Adrenal gland (tissue), 19 donors: ENCODE measurements at places on chromosomes 6 and 20. TPM values are rescaled to one million over a fixed set of nuclear protein-coding genes. Genes with fewer than 3 reads are reported as not detected.

DNA sequence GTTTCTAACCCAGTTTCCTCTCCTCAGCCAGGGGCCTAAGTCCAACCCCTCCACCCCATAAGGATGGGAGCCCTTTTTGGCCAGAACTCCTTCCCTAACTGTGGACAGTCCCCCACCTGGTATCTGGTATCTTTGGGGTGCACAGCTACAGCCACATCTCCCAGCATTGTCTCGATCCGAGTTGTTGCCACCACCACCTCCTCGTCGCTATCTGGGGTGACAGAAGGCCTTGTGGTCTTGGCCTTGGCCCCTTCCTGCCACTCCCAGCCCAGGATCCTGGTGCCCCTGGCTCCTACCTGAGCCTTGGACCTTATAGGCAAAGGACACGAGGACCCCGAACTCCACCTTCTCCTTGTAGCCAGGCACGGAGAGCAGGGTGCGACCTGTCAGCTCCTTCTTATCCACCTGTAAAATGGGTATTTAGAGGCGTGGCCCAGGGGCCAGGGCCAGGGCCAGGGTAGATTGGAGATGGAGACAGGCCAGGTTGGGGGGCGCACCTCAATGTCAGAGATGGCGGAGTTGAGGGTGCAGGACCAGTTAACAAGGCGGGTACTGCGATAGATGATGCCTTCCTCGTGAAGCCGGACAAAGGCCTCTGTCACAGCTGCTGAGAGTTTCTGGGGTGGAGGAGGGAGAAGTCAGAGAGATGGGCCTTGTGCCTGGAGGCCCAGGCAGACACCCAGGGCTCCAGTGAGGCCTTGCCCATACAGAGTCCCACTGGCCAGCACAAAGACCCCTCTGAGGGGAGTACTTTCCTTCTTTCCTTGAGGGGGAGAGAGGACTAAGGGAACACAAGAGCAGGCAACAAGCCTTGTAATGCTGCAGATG is 7.2 kb upstream of the VWA7 start:
- no peak overlapping the region for H3K27ac ChIP-seq
- no peak overlapping the region for H3K4me3 ChIP-seq
- peaks cover 70% of the 10 kb centered on the region for H3K36me3 ChIP-seq
- DNase-seq, result no peak
- no peaks in the 10 kb centered on the region for H3K4me1 ChIP-seq

PRR18 gene
- 0.07 TPM for total RNA-seq

CLPSL2 gene
- total RNA-seq, result not detected

GRCh38 chr20:23349338-23350195 is 1.0 kb upstream of the NXT1 start:
- H3K36me3 ChIP-seq, result peaks cover 9% of the 10 kb centered on the region
- H3K4me3 ChIP-seq, result peak overlapping the region; percentile 96
- no peak for DNase-seq

- DNase-seq, result no peak
- no peaks in the 10 kb centered on the region for H3K4me1 ChIP-seq
Observed at GRCh38 chr6:119113961-119114360, 35.5 kb upstream of the FAM184A start.

GRCh38 chr6:26336355-26337198 is 28.4 kb upstream of the BTN3A2 start:
- DNase-seq, result no peak
- H3K36me3 ChIP-seq, result no peaks in the 10 kb centered on the region
- H3K4me3 ChIP-seq, result no peak overlapping the region
- peaks cover 22% of the 10 kb centered on the region for H3K27me3 ChIP-seq

FAM184A gene
- total RNA-seq, result 1.8 TPM

DNA sequence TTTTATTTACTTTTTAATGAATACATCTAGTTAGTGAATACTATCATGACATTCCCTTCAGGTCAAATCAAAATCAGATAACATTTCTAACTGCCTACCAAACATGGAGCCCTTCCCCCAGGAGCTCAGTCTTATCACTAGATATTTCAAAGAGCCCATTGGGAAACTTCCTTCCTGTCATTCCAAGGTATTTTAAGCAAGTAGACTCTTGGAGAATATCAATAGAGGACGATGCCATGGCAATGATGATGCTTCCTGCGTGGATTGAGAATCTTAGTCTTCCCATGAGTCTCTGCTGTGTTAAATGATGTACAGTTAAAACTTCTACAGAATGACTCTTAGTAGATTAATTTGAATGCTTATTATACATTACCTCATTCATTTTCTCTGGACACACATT is 384.9 kb downstream of the CENPW start:
- no peaks in the 10 kb centered on the region for H3K27me3 ChIP-seq
- no peaks in the 10 kb centered on the region for H3K4me1 ChIP-seq
- H3K27ac ChIP-seq, result no peak overlapping the region
- no peak overlapping the region for H3K4me3 ChIP-seq
- H3K36me3 ChIP-seq, result no peaks in the 10 kb centered on the region
- no peak for DNase-seq

DNA sequence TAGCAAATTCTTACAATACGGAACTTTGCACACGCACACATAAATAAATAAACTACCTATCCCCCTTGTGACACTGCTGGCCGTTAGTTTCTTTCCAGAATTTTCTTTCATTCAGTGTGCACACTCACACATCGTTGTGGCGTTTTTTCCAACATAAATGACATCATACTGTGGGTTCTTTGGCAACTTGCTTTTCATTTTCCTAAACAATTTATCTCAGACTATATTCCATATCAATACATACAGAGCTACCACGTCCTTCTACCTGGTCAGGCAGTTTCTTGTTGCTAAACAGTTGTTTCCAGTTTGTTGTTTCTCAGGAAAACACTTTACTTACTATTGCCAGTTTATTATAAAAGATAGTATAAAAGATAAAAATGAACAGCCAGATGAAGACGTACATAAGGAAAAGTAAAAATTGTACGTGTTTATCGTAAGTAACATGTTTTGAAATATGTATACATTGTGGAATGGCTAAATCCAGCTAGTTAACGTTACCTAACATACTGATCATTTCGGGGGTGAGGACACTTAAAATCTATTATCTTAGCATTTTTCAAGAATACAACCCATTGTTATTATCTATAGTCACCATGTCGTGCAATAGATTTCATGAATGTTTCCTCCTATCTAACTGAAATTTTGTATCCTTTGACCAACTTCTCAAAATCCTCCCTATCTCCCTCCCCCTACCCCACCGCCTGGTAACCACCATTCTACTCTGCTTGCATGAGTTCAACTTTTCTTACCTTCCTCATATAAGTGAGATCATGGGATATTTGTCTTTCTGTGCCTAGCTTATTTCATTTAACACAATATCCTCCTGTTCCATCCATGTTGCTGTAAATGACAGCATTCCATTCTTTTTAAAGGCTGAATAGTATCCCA is 1.2 kb upstream of the TP53RK start:
- no peaks in the 10 kb centered on the region for H3K27me3 ChIP-seq
- DNase-seq, result no peak
- peaks cover 6% of the 10 kb centered on the region for H3K36me3 ChIP-seq
- H3K4me3 ChIP-seq, result peak overlapping the region; percentile 67
- H3K4me1 ChIP-seq, result peaks cover 7% of the 10 kb centered on the region

- H3K36me3 ChIP-seq, result no peaks in the 10 kb centered on the region
- no peaks in the 10 kb centered on the region for H3K27me3 ChIP-seq
- H3K27ac ChIP-seq, result peak overlapping the region; percentile 39
- H3K4me1 ChIP-seq, result peaks cover 9% of the 10 kb centered on the region
- DNase-seq, result no peak
Observed at GRCh38 chr20:38170826-38171674, 6.0 kb upstream of the TGM2 start.

GRCh38 chr20:43463527-43464218 is 6.0 kb downstream of the SRSF6 start:
- H3K36me3 ChIP-seq, result peaks cover 76% of the 10 kb centered on the region
- peaks cover 37% of the 10 kb centered on the region for H3K4me1 ChIP-seq
- H3K27ac ChIP-seq, result no peak overlapping the region
- H3K4me3 ChIP-seq, result no peak overlapping the region
- no peaks in the 10 kb centered on the region for H3K27me3 ChIP-seq

LIN28B gene
- total RNA-seq, result not detected

GRCh38 chr6:86017236-86017635 is 374.6 kb upstream of the SYNCRIP start:
- H3K4me1 ChIP-seq, result no peaks in the 10 kb centered on the region
- DNase-seq, result no peak
- H3K27me3 ChIP-seq, result no peaks in the 10 kb centered on the region
- no peak overlapping the region for H3K27ac ChIP-seq

DNA sequence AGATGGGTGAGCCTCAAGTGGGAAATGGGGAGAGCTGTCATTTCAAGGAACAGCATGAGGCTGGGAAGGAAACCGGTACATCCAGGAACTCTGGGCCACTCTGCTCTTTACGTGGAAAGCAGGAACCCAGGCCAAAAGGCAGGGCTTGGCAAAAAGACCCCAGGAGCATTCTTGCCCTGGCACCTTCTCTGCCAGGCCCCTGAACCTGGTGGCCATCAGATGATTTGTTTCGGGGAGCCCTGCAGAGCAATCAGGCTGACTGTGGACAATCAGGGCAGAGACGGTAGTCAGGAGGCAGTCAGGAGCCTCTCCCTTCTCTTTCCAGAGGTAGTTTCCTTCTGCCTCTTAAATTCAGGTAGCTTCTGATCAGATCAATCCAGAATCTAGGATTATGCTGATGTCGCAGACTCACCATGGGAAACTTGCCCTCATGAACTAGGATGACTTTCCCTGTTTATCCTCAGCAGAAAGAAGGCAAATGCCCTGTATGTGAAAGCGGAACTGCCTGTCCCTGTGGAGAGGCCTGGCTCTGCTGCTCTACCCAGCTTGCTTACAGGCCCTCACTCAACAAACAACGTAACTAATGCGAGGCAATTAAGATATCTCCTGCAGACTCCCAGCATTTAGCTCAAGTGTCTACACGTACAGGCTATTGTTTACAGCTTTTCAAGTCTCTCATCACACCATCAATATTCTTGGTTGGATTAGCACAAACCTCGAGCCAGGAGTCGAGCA is 36.6 kb downstream of the EZR start:
- no peak for DNase-seq
- H3K4me1 ChIP-seq, result no peaks in the 10 kb centered on the region
- H3K27ac ChIP-seq, result no peak overlapping the region

DNA sequence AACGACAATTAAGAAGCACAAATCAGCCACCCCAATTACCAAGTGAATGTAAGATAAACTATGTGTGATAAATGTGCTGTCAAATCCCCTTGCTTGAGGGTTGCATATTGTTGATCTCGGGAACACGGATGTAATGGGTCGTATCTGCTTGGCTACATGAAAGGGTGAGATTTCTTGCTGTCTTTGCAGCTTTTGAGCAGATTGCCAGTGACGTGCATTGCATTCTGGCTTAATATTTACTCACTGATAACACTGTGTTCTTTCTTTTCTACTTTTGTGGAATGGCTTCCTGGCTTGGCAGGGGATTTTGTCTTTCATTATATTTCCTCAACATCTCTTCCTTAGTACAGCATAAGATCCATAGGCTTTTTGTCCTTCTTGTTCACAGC is 10.5 kb upstream of the FAM210B start:
- H3K4me3 ChIP-seq, result no peak overlapping the region
- H3K36me3 ChIP-seq, result no peaks in the 10 kb centered on the region
- no peaks in the 10 kb centered on the region for H3K4me1 ChIP-seq
- no peak overlapping the region for H3K27ac ChIP-seq
- H3K27me3 ChIP-seq, result no peaks in the 10 kb centered on the region
- no peak for DNase-seq

GRCh38 chr6:162337412-162337811 is 390.2 kb downstream of the PRKN start:
- no peak overlapping the region for H3K27ac ChIP-seq
- no peaks in the 10 kb centered on the region for H3K27me3 ChIP-seq
- H3K4me3 ChIP-seq, result no peak overlapping the region
- DNase-seq, result no peak

DNA sequence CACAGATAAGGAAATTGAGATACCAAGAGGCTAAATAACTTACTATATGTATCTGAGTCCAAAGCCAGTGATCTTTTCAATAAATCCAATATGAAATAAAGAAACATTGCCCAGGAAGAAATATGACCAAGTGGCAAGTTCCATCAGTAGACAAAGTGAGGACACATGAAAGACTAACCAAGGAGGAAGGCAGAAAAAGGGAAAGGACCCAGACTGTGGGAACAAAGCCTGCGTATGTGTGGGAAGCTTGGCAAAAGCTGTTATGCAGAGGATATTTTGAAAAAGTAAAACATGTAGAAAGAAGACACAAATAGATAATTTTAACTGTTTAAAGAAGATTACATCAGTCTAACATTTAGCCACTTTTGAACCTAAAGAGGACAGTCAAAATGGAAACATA is 264.4 kb upstream of the PRDM1 start:
- H3K4me1 ChIP-seq, result no peaks in the 10 kb centered on the region
- no peak for DNase-seq
- no peaks in the 10 kb centered on the region for H3K36me3 ChIP-seq
- no peak overlapping the region for H3K27ac ChIP-seq

GRCh38 chr6:3159805-3160781 is 2.7 kb upstream of the TUBB2A start:
- no peaks in the 10 kb centered on the region for H3K4me1 ChIP-seq
- DNase-seq, result peak; percentile 68
- H3K27me3 ChIP-seq, result no peaks in the 10 kb centered on the region
- H3K36me3 ChIP-seq, result no peaks in the 10 kb centered on the region

- H3K4me1 ChIP-seq, result peaks cover 10% of the 10 kb centered on the region
- no peaks in the 10 kb centered on the region for H3K27me3 ChIP-seq
- no peak overlapping the region for H3K4me3 ChIP-seq
- H3K27ac ChIP-seq, result no peak overlapping the region
- DNase-seq, result no peak
Observed at GRCh38 chr6:156994215-156995076, 217.3 kb downstream of the ARID1B start.

GRCh38 chr6:76940191-76940590 is 523.1 kb downstream of the HTR1B start:
- H3K27ac ChIP-seq, result no peak overlapping the region
- no peak for DNase-seq
- H3K36me3 ChIP-seq, result no peaks in the 10 kb centered on the region
- no peaks in the 10 kb centered on the region for H3K4me1 ChIP-seq

DNA sequence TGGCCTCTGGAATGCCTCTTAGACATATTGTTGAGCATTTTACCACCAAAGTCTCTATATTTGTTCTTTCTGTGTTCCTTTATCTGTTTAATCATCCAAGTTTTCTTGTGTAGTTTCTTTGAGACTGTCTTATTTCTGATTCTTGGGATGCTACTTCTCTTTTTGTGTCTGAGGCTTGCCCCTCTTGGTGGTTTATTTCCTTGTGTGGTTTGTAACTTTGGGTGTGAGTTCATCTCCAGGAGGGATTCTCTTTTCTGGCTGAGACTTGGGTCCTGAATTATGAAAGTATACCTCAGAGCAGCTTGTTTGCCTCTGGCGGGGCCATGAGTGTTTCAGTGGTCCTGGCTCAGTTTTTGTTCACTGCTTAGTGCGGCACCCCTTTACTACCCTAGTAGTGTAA is 33.9 kb downstream of the PPARD start:
- H3K27me3 ChIP-seq, result no peaks in the 10 kb centered on the region
- DNase-seq, result no peak
- peaks cover 5% of the 10 kb centered on the region for H3K4me1 ChIP-seq

PREX1 gene
- total RNA-seq, result 42.6 TPM

DNA sequence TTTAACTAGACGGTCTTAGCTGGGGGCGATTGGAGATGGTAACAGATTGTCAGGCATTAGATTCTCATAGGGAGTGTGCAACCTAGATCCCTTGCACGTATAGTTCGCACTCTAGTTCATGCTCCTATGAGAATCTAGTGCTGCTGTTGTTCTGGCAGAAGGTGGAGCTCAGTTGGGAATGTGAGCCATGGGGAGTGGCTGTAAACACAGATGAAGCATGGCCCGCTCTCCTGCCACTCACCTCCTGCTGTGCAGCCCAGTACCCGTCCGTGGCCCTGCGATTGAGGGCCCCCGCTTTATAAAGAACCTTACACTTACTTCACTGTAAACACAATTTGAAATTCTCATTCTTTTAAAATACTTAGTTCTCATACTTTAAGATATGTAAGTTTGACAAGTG is 339.4 kb downstream of the CDH26 start:
- no peaks in the 10 kb centered on the region for H3K4me1 ChIP-seq
- no peaks in the 10 kb centered on the region for H3K27me3 ChIP-seq
- no peaks in the 10 kb centered on the region for H3K36me3 ChIP-seq
- no peak for DNase-seq
